Right cardiac atrium (tissue), 5 donors: ENCODE measurements at places on chromosomes 16 and 17. TPM values are rescaled to one million over a fixed set of nuclear protein-coding genes. Genes with fewer than 3 reads are reported as not detected.

The GID4 gene
- total RNA-seq: 13.8 TPM

The SCGB1C2 gene
- total RNA-seq: not detected

The PIK3R6 gene
- 0.91 TPM for total RNA-seq

DNA sequence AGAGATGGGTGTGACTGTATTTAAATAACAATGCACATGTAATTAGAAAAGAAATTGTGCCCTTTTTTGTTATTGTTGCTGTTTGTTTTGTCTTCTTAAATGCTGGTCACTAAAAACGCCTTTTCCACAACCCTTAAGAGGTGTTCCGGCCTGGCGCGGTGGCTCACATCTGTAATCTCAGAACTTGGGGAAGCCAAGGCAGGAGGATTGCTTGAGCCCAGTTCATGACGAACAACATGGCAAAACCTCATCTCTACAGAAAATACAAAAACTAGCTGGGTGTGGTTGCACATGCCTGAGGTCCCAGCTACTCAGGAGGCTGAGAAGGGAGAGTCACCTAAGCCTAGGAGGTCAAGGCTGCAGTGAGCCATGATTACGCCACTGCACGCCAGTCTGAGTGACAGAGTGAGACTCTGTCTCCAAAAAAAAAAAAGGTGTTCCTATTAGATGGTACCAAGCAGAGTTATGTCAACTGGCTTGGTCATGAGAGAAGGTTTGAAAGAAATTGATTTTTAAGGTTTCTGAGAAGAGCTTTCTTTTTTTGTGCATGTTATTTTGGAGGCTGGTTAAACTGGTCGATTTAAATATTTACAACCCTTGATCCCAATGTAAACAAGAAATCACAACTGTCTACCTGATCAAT, 23.5 kb upstream of the RFFL start:
- no peak for DNase-seq

DNA sequence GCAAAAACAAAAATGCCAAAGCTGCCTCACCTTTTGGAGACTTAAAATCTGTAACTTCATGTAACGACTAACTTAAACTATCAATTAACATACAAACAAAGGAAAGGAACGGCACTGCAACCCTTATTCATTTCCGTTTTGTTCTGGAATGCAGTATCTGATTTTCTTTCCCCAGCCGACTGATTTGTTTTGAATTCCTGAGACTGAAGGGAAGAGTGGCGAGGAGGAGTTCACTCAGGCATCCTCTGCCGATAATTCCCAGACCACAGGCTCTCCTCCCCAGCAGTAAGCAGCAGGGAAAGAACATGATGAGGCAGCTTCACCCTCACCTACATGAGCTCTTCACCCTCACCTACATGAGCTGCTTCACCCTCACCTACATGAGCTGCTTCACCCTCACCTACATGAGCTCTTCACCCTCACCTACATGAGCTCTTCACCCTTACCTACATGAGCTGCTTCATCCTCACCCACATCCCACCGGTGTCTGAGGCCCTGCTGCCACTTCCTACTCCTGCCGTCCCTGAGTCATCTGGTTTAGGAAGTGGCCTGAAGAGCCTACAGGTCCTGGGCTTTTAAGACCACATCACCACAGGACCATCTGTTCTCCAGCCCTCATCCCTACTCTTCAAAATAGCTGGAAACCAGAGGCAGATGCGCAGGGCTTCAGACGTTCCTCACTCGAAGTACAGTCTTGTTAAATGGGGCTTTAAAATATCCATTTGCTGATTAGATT, 168.0 kb upstream of the RPH3AL start:
- no peak for DNase-seq

The KRTAP9-8 gene
- total RNA-seq: not detected

The CSH1 gene
- total RNA-seq: not detected

- no peak for DNase-seq
Observed at GRCh38 chr17:46949291-46950174, 26.6 kb downstream of the GOSR2 start.

The OR1A1 gene
- total RNA-seq: not detected

GRCh38 chr16:23523876-23524385, 13.6 kb upstream of the GGA2 start:
- DNase-seq: no peak
